Activated naive CD4-positive, alpha-beta T cell treated with anti-CD3 and anti-CD28 coated beads for 36 hours (primary cell): ENCODE measurements at places on chromosomes 13 and 19. TPM values are rescaled to one million over a fixed set of nuclear protein-coding genes. Genes with fewer than 3 reads are reported as not detected.

DNA sequence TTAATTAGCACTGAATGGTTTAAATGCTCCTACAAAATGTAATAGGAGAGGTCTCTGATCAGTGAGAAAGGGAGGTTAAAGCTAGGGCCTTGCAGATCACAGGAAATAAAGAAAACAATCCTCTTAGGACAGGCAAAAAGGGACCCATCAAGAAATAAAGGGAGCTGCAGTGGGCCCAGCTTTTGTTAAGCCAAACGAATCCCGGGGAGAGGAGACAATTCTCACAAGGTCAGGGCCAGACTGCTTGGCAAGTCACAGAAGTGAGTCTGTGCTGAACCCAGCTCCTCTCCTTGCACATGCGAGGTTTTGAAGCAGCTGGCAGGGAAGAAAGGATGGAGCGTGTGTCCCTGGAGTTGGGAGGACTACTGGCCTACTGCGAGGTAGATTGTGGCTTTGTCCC lies 285.8 kb downstream of the COG6 start:
- H3K4me1 ChIP-seq = peaks cover 15% of the 10 kb centered on the region
- H3K4me3 ChIP-seq = no peak overlapping the region
- H3K27me3 ChIP-seq = no peaks in the 10 kb centered on the region

GRCh38 chr19:42261763-42262162 lies 6.8 kb upstream of the ERF start:
- H3K4me1 ChIP-seq = no peaks in the 10 kb centered on the region
- H3K36me3 ChIP-seq = no peaks in the 10 kb centered on the region
- H3K4me3 ChIP-seq = no peak overlapping the region

GRCh38 chr13:57424379-57424778 lies 207.2 kb upstream of the PCDH17 start:
- H3K4me3 ChIP-seq = no peak overlapping the region
- no peaks in the 10 kb centered on the region for H3K36me3 ChIP-seq
- DNase-seq = no peak
- no peak overlapping the region for H3K27ac ChIP-seq
- H3K4me1 ChIP-seq = no peaks in the 10 kb centered on the region

- H3K4me3 ChIP-seq = no peak overlapping the region
- H3K36me3 ChIP-seq = no peaks in the 10 kb centered on the region
- H3K4me1 ChIP-seq = no peaks in the 10 kb centered on the region
- H3K27ac ChIP-seq = no peak overlapping the region
- peaks cover 12% of the 10 kb centered on the region for H3K27me3 ChIP-seq
Measured at GRCh38 chr13:43831088-43831487, 44.3 kb upstream of the ENOX1 start.

CEACAM20 gene
- not detected for total RNA-seq

FRY gene
- total RNA-seq = 7.8 TPM
